ENCODE measurements at places on chromosomes 1 and 21.

DNA sequence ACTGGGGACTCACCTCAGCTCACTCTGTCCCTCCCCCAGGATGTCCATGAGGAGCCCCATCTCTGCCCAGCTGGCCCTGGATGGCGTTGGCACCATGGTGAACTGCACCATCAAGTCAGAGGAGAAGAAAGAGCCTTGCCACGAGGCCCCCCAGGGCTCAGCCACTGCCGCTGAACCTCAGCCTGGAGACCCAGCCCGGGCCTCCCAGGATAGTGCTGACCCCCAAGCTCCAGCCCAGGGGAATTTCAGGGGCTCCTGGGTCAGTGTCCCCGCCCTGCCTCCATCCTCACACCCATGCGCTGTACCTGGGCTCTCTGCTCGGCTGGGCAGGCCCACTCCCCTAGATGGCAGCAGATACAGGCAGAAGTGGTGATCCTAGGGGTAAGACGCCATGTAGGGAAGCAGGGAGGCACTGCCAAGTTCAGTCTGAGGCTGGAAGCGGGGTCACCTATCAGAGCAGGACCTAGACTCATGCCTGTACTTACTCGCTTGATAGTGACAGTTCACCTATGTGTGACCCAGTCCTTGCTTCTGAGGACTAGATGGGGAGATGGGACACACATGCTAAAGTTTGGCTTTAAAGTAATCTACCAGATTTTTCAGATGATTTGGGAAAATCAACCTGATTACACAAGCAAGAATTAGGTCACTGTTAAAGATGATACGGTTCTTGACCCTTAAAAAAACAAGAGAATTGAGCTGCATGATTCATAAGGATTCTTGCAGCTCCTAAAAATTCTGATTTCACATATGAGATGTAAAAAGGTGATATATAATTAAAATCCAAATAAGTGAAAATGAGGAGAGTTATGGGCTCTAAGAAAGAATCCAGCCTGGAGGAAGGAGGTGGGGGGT is 38.7 kb downstream of the ETNK2 start:
- DNase-seq: no peak

- DNase-seq: no peak
Observed at GRCh38 chr1:193741228-193741627, 554.8 kb upstream of the B3GALT2 start.

GRCh38 chr1:166032572-166033371 is 134.0 kb downstream of the FAM78B start:
- DNase-seq: no peak

DNA sequence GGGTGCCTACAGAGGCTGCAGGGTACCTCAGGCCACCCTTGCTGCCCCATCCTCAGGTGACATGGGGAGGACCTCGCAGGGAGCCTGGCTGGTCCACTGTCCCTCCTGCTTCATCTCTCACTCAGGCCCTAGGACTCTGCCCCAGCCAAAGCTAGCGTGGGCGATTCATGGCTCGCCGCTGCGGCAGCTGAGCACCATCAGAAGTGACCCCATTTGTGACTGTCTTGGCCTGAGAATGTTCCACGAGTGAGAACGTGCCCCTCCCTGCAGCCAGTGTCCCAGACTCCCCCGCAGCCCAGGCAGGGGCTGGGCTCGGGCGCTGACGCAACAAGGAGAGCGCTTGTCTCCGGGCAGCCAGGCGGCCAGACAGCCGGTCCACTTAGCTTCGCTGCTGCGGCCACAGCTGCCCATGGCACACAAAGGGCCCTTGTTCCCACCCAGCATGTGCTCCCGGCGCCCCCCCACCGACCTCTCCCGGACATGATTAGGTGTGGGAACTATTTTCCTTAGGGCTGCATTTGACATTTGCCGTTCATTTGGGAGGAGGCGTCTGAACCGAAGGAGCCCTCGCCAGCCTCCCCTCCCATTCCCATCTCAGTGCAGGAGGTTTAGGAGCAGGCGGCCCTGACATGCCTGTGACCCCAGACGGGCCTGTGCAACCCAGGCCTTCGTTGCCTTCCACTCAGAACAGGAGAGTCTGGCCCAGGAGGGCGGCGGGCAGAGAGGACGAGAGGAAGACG is 19.3 kb upstream of the POFUT2 start:
- DNase-seq: no peak

GRCh38 chr1:83799594-83799993 is 199.3 kb downstream of the TTLL7 start:
- no peak for DNase-seq

GRCh38 chr21:43287795-43288755 is 119.3 kb downstream of the CRYAA start:
- DNase-seq: no peak

DNA sequence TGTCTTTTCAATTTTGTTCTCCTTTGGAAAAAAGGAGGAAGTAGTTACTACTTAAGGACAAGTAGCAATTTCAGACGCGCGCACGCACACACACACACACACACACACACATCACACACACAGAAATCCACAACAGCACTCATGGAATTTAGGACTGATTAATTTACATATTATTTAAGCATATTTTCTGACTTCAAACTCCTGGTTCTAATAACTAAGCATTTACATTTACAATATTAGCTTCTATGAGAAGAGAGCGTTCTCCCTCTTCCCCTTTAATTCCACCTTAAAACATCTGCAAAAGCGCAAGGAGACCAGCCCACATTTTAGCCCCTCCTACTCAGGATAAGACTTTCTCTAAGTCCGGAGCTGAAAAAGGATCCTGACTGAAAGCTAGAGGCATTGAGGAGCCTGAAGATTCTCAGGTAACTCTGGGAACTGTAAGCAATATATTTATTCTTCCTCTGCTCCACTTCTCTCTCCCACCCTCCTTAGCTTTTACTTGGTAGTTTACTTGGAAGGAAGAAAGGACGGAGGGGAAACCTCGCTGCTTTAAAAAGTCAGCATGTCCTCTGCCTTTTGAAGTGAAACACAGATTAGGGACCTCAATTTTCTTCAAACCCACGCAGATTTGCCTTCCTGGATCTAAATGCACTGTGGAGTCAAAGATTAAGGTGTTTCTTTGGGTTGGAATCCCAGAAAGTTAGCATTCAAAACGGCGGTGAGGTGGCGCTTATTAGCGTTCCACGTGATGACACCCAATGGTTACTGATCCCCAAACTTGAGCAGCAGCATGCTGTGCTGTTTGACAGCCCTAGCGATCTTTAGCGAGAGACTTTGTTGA is at the start of gene PLA2G4A:
TSS of gene PLA2G4A (plus strand) at position 339 of the 844 bp plus-strand sequence. CDS start 25,406 bp downstream, outside the sequence.
- DNase-seq: no peak

- no peak for DNase-seq
Observed at GRCh38 chr21:37658817-37659458, 257.3 kb downstream of the KCNJ6 start.

DNA sequence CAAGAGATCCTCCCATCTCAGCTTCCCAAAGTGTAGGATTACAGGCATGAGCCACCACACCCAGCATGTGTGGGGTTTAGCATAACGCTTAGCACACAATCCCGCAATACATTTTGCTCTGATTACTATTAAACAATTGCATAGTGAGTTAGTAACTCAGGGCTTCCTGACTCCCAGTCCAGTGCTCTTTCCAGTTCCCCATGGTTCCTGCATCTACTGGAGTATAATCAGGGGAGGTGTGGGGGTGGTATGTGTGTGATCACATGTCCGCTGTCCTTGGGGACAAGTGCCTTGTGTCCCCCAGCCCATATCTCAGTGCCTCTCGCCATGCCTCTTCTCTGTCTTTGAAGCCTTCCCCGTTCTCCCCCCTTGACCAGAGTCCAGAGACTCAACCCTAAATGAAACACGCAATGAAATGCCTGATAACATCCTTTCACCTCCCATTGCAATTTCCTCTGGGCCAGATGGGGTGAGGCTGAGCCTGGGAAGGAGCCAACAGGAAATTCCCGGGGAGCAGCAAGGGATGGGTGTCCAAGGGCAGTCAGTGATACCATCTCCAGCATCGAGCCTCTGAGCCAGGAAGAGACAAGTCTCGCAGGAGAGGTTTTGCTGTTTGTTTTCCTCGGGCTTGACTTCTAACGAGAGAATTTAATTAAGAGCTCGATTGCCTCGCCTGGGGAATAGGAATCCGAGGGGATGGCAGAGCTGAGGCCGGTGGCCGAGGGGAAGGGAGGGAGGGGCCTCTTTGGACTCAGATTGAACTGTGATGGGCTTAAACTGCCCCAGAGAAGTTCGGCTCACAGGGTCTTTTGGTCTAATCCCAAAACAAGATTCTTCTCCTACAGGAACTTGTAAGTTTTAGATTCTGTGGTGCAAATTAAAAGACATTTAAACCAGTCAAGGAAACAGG is 7.7 kb upstream of the HTR1D start:
- DNase-seq: no peak

GRCh38 chr1:116458695-116459094 is 85.7 kb downstream of the ATP1A1 start:
- no peak for DNase-seq

GRCh38 chr1:40248412-40248811 is 675 bp downstream of the TMCO2 start:
- no peak for DNase-seq

- peak; percentile 91 for DNase-seq
Observed at GRCh38 chr1:48526008-48526710, 54.2 kb upstream of the SPATA6 start.

GRCh38 chr1:206804156-206804737 is 32.0 kb upstream of the IL10 start:
- no peak for DNase-seq

DNA sequence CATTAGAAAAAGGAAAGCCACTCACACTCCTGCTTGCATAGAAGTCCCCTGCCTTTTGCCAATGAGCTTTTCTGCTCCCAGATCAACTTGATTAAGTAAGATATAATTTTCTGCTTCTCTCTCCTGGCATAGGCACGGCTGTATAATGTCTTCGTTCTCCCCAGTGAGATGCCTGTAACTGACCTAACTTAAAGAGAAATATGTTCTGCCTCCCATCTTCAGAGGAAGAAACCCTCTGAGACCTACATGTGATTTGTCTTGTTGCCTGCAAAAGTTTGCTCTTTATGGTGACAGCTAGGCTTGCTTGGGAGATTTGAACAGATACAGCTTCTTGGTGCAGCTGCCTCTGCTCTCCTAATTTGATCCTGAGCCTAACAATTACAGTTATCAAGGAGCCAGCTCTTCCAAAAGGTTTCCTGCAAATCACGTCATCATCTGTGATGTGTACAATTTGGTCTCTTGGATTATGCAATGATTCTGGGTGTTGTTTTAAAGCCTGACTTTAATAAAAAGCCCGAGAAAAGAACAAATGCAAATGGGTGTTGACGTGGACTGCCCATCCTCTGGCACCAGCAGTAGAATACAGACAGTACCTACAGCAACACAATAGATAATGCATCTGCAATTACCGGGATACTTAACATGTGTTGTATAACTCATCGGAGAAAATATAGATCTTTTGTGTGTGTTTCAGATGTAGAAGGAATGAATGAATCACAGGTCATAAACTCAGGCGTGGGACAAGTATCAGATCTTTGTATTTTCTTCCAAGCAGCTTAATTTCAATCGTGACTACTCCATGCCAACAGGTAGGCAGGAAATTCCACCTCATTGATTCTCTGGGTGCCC is 76.2 kb upstream of the KAZN start:
- DNase-seq: no peak

GRCh38 chr1:245463392-245464165 is 308.8 kb downstream of the KIF26B start:
- no peak for DNase-seq

DNA sequence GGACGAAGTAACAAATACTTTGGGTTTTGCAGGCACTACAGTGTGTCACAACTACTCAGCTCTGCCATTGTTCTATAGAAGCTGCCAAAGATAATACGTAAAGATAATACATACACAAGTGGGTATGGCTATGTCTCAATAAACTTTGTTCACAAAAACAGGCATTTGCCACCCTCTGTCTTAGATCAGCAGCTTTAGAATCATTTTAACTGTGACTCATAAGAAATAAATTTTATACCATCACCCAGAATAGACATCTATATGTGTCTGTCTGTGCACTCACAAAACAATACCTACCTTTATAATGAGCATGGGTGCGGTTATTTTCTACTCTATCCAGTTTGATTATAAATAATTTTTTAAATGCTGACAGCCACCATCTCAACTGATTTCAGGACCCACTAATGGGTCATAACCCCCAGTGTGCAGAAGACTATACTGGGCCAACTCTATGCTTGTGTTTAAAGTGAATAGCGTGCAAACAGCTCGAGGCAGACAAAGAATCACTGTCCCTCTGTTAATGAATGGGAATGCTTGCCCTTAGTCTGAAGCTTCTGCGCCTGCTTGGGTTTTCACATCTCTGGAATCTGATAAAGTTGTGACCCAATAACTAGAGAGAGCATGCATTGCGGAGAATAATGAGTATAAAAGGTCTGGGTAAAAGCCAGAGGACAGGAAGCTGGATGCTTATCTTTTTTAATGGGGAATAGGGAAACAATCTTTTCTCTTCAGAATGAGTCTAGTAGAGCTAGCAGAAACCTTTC is 216.2 kb downstream of the PLPP3 start:
- DNase-seq: no peak

GRCh38 chr1:39103328-39104157 is 77.4 kb downstream of the NDUFS5 start:
- DNase-seq: no peak

DNA sequence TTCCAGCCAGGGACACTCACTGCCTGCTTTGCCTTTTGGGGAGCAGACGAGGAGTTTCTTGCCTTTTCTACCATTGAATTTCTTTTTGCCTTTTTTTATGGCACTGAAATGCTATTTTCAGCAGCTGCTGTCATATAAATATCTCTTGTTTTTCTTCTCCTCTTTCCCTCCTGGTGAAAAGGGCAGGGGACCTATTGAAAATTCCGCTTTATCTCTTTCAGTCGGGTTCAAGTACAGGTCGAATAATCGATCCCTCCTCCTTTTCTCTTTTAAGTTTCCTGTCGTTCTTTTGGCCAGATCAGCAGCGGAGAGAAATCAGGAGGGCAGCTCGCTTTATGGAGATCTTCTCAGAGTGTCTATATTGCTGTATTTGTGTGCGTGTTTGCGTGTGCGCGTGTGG is 67.4 kb upstream of the CASZ1 start:
- no peak for DNase-seq

- peak; percentile 47 for DNase-seq
Observed at GRCh38 chr1:23528250-23528978, 2.6 kb downstream of the E2F2 start.

- DNase-seq: no peak
Observed at GRCh38 chr1:46569884-46570725, 18.7 kb upstream of the KNCN start.

DNA sequence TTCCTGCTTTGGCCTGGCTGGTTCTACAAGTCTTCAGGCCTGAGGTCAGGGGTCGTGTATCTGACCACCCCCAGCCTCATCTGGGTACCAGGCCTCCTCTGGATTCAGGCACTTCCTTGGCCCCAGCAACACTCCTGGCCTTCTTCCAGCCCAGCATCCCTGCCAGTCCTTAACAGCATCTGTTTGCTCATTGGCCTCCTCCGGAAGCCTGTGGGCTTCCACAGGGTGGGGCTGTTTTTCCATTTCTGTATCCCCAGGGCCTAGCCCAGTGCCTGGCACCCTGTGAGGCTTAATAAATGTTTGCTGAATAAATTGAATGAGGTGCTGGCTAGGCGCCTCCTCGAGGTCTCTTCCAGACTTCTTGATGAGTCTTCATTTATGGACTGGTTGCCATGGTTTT is 21.5 kb upstream of the GPR37L1 start:
- no peak for DNase-seq

DNA sequence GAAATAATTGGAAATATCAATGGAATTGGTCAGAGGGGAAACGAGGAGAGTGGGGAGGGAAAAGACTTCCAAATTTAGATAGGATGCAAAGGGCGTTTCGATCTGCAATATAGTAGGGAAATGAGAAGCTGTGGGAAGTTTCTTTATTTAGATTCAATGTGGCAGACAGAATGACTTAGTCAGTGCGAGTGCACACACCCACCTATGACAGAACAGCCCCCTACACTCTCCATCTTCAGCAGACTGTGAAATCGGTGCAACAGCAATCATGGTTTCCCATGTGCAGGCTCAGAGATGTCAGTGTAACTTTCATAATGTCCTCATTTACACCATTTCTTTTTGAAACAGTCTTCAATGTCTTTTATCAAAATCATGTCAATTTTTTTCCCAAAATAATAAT is 46.0 kb downstream of the DIP2A start:
- no peak for DNase-seq
